ENCODE measurements at places on chromosomes 4 and X.

DNA sequence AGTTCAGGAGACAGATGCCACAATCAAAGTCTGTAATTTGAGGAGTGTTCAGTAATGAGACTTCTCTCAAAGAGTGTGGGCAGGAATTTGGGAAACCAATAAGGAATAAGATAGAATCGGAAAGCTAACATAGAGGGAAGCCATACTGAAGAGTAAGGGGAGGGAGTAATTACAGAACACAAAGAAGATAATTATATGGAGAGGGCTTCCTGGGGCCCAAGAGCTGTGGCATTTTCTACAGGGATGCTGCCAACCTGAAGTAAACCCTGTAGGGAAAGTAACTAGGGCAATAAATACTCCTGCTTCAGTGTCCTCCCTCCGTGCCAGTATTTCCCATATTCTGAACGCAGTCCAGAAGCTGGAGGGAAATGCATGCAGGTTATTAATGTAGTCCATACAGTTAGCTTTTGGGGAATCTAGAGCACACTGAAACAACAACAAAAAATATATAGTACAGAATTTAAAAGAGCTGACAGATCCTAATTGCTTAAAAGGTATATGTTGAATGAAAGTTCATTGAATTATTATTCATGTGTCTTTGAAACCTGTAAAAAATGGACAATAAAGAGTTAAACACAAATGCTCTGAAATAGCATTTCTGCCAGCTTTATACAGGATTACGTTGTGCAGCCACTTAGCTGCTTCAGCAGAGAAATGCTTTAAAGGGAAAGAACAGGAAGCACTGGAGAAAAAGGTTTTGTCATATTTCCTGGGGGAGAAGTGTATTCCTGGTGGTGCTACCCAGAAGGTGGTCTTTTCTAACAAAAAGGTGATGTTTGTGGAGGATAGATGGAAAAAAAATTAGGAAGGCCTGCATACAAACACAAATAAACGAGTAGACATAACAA lies 48.0 kb downstream of the CXXC4 start:
- no peak for DNase-seq

GRCh38 chr4:118954246-118954645 lies 65.6 kb downstream of the SYNPO2 start:
- DNase-seq, result no peak

DNA sequence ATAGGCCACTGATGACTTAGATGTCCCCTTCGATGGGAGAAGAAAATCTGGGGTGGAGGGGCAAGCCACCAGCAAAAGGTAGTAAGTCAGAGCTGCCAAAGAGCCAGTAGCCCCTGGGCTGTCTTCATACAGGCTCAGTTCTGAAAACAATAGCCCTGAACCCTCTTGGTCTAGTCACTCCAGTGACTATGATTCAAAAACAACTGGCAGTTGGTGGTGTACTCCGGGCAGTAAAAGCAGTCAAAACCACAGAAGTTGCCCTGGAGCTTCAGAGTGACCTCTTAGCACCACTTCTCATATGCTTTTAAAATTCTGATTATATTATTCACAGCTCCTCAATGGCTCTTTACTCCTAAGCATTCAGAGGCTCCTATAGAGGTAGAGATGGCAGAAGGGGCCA lies 164.3 kb upstream of the MAMLD1 start:
- DNase-seq, result no peak

GRCh38 chrX:16454926-16455325 lies 195.0 kb upstream of the S100G start:
- DNase-seq, result no peak

DNA sequence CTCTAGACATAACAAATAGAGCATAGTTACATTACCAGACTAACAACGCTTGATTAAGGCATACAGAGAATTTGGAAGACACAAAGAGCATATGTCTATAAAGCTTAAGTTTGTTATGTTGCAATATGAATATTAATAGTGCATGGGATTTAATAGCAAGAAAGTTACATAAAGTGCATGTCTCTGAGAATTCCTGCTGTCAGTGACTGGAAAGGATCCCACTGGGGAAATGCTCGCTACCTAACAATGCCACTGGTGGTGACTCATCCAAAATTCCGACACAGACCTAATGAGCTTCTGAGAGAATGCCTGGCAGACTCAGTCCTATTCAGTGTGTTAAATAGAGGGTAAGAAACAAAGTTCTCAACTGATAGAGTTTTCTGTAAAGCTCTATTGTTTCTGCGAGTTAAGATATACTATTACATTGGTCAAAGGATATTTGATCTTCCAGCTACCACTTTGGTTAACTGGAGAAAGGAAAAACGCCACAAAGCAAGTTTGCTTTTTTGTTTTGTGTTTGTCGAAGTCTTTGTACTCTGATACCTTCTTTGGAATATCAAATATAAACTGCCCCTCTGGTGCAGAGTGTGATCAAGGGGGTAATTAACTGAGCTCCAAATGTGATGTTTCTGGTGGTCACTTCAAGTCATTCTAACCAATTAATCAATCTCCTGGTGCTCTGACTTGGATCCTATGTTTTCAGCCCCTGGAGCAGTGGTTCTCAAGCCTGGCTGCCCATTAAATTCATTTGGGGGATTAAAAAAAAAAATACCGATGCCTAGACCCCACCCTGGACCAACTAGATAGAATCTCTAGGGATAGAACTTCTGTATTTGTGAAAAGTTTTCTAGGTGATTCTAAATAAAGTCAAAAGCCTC lies 107.9 kb downstream of the PALLD start:
- no peak for DNase-seq

DNA sequence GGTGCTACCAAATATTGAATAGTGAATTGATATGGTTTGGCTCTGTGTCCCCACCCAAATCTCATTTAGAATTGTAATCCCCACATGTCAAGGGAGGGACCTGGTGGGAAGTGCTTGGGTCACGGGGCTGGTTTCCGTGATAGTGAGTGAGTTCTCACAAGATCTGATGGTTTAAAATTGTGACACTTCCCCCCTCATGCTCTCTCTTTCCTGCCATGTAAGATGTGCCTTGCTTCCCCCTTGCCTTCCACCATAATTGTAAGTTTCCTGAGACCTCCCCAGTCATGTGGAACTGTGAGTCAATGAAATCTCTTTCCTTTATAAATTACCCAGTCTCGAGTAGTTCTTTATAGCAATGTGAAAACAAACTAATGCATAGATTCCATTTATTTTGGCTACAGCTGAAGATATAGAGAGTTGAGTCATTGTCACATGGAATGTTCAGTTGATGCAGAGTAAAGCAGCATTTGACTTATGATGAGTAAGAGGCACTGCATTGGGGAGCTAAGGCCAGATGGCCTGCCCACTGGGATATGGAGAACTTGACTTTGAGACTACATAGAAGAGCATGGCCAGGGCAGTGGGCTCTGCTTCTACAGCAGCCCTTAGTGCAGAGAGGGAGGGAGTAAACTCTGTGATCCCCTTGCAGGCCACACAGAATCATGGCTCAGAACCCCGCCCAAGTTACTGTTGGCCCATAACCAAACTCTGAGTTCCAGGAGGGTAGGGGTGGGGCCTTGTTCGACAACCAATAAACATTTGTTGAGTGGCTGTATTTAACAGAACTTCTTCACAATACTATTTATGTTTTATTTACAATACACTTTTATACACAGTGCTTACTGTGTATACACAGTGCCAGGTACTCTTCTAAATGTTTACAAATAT lies 34.2 kb downstream of the RAI2 start:
- no peak for DNase-seq

DNA sequence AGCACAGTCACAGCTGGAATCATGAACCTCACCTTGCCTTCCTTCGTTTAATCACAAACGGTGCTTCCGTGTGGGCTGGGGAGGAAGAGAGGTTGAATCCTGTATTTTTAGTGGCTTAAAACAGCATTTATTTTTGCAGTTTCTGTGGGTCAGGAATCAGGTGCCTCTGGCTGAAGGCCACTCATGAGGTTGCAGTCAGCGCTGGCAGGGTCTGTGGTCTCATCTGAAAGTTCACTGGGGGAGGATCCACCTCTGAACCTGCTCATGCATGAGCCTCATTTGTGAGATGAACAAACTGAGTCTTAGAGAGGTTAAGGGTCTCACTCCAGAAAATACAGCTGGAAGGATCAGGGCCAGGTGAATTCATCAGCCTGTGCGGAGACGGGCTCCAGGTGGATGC lies 17.1 kb upstream of the ABLIM2 start:
- no peak for DNase-seq

- DNase-seq, result no peak
Observed at GRCh38 chr4:73855406-73855805, 2.3 kb downstream of the PF4V1 start.

Measured in activated naive CD4-positive, alpha-beta T cell (primary cell).